ENCODE measurements at places on chromosomes 5 and 9.

GRCh38 chr5:154158379-154158737 lies 32.2 kb upstream of the GALNT10 start:
- DNase-seq, result no peak

GRCh38 chr9:135225619-135226228 lies 138.3 kb downstream of the OLFM1 start:
- no peak for DNase-seq

GRCh38 chr9:19184144-19184917 lies 46.2 kb upstream of the DENND4C start:
- peak; percentile 75 for DNase-seq

DNA sequence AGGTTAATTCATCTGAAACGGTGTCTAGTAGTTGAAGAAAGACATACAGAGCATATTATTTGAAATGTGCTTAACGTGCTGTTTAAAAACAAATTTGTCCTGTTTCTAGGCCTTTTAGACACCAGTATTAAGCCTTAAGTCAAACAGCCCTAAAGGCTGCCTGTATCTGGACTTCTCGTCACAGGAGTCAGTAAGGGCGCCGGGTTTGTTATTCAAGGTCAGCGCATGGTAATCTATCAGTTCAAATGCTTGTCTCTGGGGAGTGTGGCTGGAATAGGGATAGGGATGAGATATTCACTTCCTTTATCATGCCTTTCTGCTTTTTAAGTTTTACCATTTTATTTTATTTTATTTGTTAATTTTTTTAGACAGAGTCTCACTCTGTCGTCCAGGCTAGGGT lies 9.4 kb upstream of the CNOT6 start:
- no peak for DNase-seq

DNA sequence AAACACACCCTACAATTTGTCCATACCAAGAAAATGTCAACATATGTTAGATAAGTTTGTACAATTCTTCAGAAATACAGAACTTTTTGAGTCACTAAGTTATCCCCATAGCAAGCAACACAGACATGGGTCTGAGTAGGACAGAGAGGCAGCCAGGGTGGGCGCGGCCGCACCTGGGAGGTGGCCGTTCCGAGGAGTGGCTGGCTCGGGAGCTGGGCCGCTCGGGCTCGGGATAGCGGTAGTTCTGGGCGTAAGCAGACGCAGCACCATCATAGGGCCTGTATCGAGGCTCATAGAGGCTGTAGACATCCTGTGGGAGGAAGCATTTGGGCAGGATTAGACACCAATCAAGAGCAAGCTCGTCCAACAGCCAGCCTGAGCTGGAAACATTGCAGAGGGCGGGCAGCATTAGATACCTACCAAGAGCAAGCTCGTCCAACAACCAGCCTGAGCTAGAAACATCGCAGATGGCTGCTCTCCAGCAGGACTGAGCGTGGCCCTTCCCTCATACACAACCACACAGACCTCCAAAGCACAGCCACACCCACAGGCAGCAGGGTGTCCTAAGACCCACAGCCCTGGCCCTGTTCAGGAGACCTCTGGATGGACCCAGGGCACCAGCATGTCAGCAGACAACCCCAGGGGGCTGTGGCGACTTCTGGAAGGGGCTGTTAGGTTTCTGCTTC lies 10.9 kb downstream of the SEC16A start:
- no peak for DNase-seq

- DNase-seq, result no peak
These were observed 8.5 kb downstream of the CEP72 start for GRCh38 chr5:620586-621180.
